ENCODE measurements at places on chromosomes 2 and 18. TPM values are rescaled to one million over a fixed set of nuclear protein-coding genes. Genes with fewer than 3 reads are reported as not detected.

SCYGR4 gene
- not detected for total RNA-seq

DNA sequence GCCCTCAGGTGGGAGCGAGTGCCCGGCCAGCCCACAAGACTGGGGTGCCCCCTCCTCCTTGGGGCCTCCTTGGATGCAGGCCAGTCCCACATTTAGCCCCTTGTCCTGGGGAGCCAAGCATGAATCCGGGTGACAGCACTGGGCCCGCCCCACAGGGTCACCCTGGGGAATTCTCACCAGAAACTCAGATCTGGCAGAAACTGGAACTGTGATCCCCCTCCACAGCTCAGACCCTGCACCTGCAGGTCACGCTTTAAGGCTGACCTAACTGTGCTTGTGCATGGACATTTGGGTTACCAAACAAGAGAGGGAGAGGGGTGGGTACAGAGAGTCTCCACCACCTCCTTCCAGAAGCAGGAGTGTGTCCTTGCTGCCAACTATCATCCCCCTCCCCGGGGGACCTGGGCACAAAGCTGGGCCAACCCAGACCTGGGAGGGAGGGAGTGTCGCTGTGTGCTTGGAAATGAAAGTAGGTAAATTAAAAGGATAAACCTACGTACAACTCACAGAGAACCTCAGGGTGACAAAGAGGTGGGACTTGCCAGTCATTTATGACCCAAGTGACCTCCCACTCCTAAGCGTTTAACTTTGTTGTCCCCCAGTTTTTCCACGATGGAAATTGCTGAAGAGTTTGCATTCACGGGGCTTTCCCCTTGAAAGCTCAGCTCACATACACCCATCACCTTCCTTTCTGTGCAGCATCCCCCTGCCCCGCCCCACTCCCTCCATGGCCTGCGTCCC lies 9.1 kb downstream of the ITM2C start:
- ATAC-seq, result no peak

DNA sequence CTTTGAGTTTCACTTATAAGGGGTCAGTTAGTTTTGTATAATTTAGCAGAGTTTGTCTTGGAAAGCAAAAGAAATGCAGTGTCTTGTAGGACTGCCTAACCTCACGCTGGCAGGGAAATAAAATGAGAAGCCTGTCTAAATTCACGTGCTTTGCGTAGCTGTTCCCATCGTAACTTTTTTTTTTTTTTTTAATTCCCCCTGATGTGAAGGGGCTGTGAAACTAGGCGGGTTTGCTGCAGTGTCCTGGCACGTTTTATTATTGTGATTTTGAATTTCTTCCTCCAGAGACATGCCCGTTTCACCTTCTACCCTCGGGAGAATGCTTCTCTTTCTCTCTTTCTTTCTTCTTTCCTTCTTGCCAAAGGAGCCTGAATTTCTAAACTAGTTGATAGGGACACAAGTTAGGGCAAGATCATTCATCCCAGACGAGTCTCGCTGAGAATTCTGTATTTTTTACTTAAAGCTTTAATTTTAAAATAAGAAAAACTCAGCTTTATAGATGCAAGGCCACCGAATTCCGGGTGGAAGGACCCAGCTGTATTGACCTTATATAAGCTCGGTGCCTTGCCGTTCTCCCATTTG lies 2.3 kb downstream of the MEIS1 start:
- ATAC-seq, result no peak

GRCh38 chr2:106126705-106127281 lies 67.3 kb downstream of the UXS1 start:
- no peak for ATAC-seq

TWIST2 gene
- total RNA-seq, result 51.8 TPM

ZNF519 gene
- 4.3 TPM for total RNA-seq

- no peak for ATAC-seq
Measured at GRCh38 chr2:159266554-159266953, 19.9 kb downstream of the WDSUB1 start.

DNA sequence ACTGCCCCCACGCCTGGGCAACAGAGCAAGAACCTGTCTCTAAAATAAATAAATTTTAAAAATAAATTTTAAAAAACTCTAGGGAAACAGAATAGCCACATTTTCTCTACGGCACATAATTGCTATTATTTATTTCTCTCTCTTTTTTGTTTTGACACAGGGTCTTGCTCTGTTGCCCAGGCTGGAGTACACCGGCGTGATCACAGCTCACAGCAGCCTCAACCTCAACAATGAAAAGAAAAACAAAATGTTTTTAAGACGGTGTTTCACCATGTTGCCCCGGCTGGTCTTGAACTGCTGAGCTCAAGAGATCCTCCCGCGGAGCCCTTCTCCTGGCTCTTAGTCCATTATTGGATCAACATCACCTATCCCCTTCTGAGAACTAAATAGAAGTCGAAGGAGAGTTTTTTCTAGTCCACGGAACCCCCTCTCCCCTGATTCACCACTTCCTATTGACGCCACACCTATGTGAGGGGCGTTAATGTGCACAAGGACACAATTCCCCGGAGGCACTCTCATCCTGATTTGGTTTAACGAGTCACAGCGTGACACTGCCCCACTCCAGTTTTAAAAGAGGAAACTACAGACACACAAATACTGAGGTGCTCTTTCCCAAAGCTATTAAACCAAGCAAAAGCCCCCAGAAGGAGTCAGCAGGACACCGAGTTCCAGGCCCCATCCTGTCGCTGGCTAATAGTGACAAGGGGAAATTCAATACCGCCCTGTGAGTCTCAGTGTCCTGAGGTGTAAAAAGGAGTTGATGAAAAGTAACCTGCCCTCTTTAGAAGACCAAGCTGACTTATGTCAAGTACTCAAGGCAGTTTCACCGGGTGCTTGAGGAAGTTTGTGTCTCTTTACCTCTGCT lies 1.1 kb downstream of the NPC1 start:
- ATAC-seq, result no peak

RGPD5 gene
- 49.4 TPM for total RNA-seq

GRCh38 chr2:172869861-172870260 lies 134.2 kb downstream of the RAPGEF4 start:
- ATAC-seq, result no peak

C2orf92 gene
- 6.7 TPM for total RNA-seq

- ATAC-seq, result peak; percentile 78
Measured at GRCh38 chr18:12327510-12328178, 19.6 kb downstream of the TUBB6 start.

SPATA3 gene
- total RNA-seq, result not detected

- ATAC-seq, result no peak
Measured at GRCh38 chr2:241230435-241230834, 42.0 kb downstream of the ANO7 start.

CCDC102B gene
- total RNA-seq, result 5.1 TPM

MAB21L4 gene
- 0.77 TPM for total RNA-seq

DNA sequence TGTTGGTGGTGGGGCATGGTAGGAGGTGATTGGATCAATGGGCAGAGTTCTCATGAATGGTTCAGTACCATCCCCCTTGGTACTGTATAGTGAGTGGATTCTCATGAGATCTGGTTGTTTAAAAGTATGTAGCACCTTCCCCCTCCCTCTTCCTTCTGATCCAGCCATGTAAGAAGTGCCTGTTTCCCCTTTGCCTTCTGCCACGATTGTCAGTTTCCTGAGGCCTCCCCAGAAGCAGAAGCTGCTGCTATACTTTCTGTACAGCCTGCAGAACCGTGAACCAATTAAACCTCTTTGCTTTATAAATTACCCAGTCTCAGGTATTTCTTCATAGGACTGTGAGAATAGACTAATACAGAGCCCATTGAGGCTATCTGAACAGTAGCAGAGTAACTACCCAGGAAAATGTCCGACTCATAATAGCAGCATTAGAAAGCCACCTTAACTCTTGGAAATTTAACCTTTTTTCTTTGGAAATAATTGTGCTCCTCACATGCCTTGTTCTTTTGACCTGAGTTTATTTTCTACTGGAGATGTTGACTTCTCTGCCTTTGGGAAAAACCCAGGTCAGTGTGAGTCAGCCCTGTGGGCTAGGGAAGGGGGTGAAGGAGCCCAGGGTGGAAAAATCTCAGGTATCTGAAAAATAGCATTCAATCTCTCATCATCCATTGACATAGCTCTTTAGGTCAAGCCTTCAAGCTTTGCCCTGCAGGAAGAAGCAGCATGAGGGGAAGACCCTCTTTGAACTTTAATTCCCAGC lies 18.1 kb downstream of the CYP1B1 start:
- ATAC-seq, result no peak

SF3B1 gene
- 122 TPM for total RNA-seq

CNTNAP5 gene
- total RNA-seq, result 3.2 TPM

DNA sequence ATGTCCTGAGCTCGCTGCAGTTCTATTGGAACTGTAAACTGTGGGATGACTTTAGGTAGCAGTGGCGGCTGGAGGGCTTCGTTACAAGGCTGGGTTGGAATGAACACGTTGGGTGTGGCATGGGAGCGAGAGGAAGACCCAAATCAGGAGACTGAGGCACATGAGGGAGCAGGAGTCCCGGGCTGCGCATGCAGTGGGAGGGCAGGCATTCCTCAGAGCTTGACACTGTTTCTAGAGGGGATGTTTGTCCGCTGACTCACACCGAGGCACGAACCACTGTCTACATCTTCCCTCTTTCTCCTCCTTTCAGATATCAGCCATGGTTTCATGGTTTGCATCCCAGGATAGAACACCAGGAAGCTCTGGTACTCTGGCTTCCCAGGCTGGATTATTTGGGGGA lies 40.6 kb upstream of the LAMA1 start:
- no peak for ATAC-seq

GRCh38 chr2:85037622-85038021 lies 66.7 kb downstream of the KCMF1 start:
- no peak for ATAC-seq

DNA sequence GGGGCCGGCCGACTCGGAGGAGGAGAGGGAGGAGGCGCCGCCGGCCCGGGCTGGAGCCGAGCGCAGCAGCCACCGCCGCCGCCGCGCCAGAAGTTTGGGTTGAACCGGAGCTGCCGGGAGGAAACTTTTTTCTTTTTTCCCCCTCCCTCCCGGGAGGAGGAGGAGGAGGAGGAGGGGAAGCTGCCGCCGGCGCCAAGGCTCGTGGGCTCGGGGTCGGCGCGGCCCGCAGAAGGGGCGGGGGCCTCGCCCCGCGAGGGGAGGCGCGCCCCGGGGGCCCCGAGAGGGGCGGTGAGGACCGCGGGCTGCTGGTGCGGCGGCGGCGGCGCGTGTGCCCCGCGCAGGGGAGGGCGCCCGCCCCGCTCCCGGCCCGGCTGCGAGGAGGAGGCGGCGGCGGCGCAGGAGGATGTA lies 316 bp downstream of the CRIM1 start:
- ATAC-seq, result peak; percentile 10

DSG1 gene
- not detected for total RNA-seq

- no peak for ATAC-seq
Measured at GRCh38 chr2:227311861-227312506, 13.1 kb upstream of the MFF start.

- no peak for ATAC-seq
Measured at GRCh38 chr2:105753380-105753779, 8.7 kb downstream of the NCK2 start.

DNA sequence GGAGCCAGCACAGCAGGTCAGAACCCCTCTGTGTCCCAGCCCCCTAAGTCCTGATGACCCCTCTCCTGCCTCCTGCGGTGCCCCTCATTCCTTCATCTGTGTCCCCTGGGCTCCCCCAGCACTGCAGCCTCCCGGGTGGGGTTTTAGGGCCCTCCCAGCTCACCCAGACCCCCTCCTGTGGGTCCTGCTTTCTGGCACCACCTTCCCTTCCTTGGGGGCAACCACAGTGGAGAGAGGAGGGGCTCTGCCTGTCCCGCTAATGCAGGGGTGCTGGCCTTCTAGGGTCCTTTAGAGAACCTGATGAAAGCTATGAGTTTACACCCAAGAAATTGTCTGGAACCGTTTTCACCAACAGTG lies 42.7 kb upstream of the ALPP start:
- ATAC-seq, result no peak

DES gene
- total RNA-seq, result 12,359 TPM

GRCh38 chr2:8480915-8481314 lies 200.9 kb upstream of the ID2 start:
- ATAC-seq, result no peak

GRCh38 chr2:100730290-100730868 lies 89.6 kb upstream of the NPAS2 start:
- ATAC-seq, result peak; percentile 52

DNA sequence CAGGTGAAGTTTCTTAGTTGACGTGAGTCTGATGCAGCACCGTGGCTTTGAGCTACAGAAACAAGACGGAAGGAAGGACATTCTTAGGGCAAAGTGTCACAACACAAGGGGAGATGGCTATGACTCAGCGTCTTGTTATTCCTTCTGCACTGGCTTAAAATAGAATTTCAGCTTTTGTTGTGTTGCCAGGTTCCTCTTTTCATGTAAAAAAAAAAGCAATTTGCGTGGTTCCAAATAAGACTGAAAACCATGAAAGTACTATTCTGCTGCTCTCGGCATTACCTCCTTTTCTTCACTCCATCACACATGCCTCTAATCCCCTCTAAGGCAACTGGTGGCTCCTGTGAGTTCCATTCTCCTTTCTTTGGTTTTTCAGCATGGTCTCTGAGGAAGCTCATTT lies 150.1 kb downstream of the ANTXR1 start:
- peak; percentile 85 for ATAC-seq

- no peak for ATAC-seq
Measured at GRCh38 chr2:222311319-222311977, 12.7 kb upstream of the PAX3 start.

GRCh38 chr2:152189622-152190495 lies 14.3 kb upstream of the STAM2 start:
- peak; percentile 68 for ATAC-seq

DNA sequence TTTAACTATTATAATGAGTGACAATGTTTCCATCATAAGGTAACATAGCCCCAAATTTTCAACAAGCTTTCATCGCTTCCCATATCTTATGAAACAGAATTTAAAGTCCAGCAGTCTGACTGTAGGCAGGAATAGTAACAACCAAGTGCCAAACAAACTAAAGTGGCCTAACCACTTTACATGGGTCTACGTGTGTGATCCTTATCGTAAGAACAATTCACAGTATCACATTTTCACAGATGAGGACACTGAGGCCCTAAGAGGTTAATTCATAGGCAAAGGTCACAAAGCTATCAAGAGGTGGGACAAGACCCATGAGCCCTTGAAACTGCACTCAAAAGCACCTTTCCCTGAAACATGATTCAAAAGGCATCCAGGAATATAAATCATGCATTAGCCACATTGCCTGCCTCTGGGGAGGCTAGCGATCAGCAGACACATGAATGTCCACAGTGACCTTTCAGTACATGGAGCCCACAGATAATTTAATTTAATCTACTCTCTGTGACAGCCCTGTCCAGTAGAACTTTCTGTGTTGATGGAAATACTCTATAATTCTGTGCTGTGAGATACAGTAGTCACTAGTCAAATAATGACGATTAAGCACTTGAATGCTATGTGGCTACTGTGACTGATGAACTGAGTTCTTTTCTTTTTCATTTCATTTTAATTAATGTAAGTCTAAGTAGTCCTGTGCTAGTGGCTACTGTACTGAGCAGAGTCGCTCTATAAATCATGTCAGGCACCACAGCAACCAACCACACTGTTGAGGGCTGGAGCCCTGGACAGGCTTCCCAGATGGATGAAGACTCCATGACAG lies 30.3 kb downstream of the KIDINS220 start:
- ATAC-seq, result no peak

DNA sequence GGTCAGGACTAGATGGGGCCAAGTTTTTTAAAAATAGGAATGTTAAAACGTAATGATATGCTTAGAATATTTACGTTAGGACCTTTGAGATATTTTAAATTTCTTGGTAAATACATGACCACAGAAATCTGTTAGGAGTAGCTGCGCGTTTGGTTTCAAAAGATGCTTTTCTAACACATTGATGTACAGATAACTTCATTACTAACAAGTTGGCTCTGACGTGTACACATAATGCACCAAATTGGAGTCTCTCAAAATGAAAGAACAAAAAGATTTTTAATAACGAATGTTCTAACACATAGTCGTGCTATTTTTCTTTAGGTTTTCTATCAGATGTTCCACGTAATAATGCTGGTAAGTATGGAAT lies 608 bp downstream of the PHOSPHO2 start:
- no peak for ATAC-seq

GRCh38 chr2:120600335-120600734 lies 135.3 kb upstream of the GLI2 start:
- no peak for ATAC-seq

Data from gastroesophageal sphincter (tissue), 4 donors.